Suprapubic skin (tissue), 4 donors: ENCODE measurements at places on chromosomes 12 and 14. TPM values are rescaled to one million over a fixed set of nuclear protein-coding genes. Genes with fewer than 3 reads are reported as not detected.

DNA sequence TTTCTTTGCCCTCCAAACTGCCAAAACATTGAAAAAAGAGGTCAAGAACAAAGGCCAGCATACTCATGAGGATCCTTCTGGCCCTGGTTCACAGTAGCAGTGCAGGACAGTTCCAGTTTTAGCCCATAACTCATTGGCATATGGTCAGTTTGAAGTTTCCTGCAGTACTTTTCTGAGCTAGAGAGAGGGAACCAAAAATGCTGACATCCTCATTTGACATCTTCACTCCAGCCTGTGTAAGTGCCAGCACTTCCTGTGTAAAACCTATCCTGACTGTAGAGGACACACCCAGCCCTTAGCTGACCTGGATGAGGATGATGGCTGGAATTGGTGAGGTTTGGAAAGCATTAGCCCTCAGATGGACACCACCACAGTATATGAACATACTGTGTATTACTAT lies 84.1 kb downstream of the FGD4 start:
- no peak for DNase-seq

DNA sequence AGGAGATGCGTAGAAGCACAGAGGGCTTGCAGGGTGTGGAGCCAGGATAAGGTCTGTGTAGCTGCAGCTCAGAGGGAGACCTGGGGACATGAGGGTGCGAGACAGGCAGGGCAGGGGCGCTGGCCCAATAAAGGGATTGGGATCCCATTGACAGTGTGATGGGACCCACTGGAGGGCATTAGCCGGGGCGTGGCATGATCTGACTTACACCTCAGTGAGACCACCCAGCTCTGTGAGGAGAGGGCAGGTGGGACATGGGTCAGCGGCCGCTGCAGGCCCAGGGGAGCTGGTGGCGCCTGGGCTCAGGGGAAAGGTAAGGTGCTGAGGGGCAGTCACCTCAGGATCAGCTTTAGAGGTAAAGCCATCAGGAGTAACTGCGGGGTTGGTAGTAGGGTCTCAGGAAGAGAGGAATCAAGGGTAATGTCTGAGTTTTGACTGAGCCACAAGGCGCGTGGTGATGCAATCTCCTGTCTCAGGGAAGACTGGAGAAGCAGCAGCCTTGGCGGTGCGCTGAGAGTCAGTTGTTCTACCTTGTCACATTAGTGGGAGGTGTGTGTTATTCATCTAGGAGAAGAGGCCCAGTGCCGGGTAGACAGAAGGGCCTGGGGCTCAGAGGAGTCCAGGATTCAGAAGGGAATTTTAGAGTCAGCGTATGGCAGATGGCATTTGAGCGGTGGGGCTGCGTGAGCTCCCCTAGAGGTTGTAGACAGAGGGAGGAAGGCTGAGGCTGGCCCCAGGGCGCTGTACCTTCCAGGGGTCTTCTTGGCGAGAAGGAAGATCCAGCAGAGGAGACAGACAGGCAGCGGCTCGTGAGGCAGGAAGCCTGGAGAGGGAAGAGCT lies 30.8 kb upstream of the BDKRB2 start:
- no peak for DNase-seq

DNA sequence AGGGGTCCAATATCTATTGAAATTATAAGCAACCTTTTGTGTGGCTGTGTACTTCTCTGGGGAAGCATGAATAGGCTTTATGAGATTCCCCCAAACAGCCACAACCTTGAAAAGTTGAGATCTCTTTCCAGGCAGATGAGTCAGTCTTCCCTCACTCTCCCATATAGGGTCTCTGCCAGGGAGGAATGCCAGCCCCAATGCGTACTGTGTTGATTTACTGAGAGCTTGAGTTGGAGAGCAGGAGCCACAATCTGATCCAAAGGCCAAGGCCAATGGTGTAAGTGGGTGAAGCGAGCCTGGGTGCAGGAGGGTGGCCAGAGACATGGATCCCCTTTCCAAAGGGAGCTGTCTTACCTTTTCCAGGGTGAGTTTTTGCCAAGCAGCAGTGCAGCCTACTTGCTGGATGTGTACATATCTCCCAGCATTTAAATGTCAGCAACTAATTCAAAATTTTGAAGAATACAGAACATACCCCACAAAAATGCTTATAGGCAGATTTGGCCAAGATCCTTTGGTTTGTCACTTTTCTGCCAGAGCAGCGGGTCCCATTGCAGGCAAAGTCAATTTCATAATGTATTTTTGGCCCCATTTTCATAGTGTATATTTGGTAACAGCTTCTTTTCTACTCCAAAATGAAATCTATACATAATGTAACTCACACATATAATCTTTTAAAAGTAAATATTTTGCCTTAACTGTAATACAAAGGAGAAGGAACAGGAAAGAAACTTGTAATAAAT lies 88.2 kb downstream of the TBC1D30 start:
- no peak for DNase-seq

DNA sequence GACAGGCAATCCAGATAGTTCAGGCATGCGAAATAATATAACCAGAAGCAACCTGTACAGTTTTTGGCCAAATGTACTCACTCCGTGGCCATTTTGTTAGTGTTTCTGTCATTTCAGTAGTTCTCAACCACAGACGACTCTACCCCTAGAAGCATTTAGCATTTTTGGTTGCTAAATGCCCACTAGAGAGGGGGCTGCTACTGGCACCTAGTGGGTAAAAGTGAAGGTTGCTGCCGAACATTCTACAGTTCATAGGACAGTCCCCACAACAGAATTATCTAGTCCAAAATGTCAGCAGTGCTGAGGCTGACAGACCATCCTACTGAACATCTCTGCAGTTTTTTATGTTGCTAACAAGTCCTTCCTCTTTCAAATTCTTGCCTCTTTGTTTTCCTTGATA lies 107.4 kb downstream of the TSHR start:
- no peak for DNase-seq

GRCh38 chr14:67533754-67534085 lies 630 bp downstream of the PLEKHH1 start:
- no peak for DNase-seq

- DNase-seq, result no peak
Observed at GRCh38 chr12:47408171-47408871, 297.5 kb downstream of the RPAP3 start.

DNA sequence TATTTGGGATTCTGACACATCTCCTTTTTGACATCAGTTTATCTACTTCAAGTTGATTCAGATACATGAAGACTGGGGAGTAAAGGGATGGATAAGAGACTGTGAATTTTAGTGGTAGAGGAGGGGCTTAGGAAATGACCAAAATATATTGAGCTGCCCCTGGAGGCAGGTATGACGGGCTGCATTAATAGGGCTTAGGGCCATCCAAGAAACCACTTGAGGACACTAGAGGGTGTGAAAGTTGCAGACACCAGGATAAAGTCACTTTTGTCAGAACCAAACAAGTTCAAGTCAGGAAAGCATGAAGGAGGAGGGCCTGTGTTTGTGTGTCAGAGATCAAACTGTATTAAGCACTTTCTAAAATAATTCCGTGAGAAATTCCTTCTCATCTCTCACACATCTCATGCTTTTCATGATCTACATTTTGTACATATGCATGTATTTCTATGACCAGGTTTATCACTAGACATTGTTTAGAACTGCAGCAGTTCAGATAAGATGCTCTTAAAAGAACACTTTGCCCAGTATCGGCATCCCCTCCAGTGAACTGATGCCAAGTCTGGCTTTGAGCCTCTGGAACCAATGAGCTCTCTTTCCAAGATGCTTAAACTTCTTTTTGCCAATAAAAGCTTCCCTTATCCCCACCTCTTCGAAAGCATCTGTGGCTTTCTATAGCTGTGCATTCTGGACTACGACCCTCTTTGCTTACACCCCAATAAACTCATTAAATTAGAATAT lies 136.9 kb downstream of the SLC38A1 start:
- DNase-seq, result no peak

DNA sequence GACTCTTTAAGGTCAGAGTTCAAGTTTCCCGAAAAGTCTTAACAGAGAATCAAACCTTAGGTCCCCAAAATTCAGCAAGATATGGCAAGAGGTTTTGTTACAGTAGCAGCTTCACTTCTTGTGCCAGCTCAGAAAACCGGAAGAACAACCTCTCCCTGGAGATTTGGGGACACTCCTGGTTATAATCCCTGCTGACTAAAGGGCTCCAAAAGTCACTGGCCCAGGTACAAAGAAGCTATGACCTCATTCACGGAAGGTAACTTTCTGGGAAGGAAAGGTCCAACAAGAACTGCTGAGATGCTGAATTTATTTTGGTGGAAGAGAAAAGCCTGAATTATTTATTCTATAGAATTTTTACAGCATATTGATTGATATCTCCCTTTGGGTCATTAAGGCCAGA lies 55.6 kb upstream of the DIO2 start:
- no peak for DNase-seq

GRCh38 chr12:5827591-5827990 lies 117.5 kb downstream of the ANO2 start:
- no peak for DNase-seq

- no peak for DNase-seq
Observed at GRCh38 chr12:124678421-124678893, 111.0 kb upstream of the NCOR2 start.

GRCh38 chr12:60148831-60149230 lies 553.0 kb downstream of the SLC16A7 start:
- DNase-seq, result no peak

DNA sequence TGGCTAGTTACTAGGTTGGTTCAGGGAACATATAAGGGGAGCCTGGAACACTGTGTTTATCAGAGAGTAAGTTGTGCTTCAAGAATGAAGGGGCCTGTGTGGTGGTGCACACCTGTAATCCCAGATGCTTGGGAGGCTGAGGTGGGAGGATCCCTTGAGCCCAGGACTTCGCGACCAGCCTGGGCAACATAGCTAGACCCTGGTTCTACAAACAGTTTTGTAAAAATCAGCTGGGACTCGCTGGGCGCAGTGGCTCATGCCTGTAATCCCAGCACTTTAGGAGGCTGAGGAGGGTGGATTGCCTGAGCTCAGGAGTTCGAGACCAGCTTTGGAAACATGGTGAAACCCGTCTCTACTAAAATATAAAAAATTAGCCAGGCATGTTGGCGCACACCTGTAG lies 42.1 kb upstream of the GPR132 start:
- peak; percentile 13 for DNase-seq

DNA sequence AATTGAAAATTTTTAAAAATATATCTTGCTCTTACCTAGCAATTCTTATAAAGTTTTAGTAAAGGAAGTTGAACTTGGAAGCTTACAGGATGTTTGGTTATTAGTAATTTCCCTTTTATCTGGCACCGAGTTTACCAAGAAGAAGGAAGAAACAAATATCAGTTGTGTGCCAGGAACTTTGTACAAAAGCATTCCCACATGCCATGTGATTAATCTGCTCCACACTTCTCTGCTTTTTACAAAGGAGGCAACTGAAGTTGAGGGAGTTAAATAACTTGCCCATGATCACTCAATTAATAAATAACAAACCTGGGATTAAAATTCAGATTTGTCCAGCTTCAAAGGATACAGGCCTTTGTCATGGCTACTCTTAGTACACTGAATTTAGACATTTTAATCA lies 122.5 kb upstream of the BCAT1 start:
- no peak for DNase-seq

- DNase-seq, result no peak
Observed at GRCh38 chr14:30610787-30611343, 11.3 kb upstream of the SCFD1 start.

DNA sequence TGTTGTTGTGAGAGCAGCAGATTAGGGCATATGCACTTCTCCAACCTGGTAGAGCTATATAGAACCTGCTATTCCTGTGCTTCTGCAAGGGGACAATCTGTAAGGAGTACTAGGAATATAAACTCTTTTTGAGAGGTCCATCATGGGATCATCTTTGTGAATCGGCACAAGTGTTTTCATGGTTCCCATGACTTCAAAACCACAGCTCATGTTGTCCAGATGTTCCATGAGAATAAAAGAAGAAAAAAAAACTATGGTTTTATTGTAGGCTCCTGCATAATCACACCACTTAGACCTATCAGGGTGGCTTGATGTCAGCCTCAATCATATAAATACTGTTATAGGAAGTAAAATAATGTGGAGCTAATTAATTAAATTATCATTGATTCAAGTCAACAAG lies 311.4 kb upstream of the ATP2B1 start:
- no peak for DNase-seq

GRCh38 chr12:2212971-2213869 lies 160.4 kb downstream of the CACNA1C start:
- no peak for DNase-seq

DNA sequence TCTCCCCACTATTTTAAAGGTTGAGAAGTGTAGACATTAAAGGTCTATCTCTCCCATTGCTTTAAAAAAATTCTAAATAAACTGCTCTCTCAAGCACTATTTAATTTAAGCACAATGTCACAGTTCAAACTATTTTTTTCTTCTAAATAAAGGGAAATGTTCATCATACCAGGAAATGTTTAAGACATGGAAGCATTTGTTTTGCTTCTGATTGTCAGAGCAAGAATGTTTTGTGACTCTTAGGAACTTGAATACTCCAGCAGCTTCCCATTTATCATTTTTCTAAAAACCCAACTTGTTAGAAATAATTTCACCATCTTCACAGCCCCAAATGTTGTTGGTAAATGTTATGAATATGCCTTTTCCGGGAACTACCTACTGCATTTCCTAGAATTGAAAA lies 121.8 kb upstream of the NTF3 start:
- no peak for DNase-seq

DNA sequence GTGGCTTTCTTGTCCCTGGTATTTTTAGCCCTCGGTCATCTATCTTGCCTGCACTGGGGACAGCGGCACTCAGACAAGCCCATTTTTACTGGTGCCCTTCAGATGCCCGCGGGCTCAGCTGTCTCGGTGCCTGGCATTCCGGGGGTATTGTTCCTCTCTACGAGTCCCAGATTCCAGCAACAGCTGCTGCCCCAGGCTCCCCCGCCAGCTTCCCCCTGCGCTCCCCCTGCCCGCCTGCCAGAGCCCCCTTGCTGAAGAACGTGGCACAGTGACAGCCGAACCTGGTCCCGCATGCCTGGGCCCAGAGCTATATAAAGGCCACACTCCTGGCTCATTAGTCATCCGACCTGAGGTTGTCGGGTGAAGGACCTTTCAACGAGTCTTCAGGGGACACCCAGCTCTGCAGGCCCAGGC lies 10.9 kb upstream of the MYL2 start:
- no peak for DNase-seq

- no peak for DNase-seq
Observed at GRCh38 chr12:87870493-87871460, 158.4 kb downstream of the C12orf50 start.

DNA sequence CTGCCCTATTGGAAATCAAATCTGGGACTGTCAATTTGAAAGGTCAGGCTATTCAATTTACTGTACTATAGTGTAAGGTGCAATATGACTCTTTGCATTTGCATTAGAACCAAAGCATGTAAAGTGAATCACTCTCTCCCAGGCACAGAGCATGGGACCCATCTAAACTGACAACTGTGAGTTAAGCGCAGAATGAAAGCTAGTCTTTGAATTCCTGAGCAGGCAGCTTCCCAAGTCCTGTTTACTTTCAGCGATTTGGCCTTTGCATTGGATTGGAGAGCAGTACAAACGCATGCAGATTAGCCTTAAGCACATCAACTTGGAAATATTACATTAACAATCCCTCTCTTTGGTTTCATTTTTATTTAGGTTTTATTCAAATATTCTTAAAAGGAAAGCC lies 74.6 kb downstream of the RERG start:
- DNase-seq, result no peak

SYNDIG1L gene
- total RNA-seq, result 0.91 TPM

ANAPC5 gene
- total RNA-seq, result 94.3 TPM

NEUROD4 gene
- not detected for total RNA-seq

TOMM20L gene
- total RNA-seq, result 2.7 TPM

LTB4R2 gene
- 131 TPM for total RNA-seq

BHLHE41 gene
- total RNA-seq, result 7.2 TPM

KRT80 gene
- 174 TPM for total RNA-seq

EIF2S3B gene
- 0.48 TPM for total RNA-seq

KRT82 gene
- total RNA-seq, result 5.7 TPM

PTCSC3 gene
- total RNA-seq, result not detected

PZP gene
- not detected for total RNA-seq
